Hypothalamus (tissue), 51 donors: ENCODE measurements at places on chromosomes 16 and 17.

- no peak for DNase-seq
Measured at GRCh38 chr17:28055546-28056275, 13.2 kb downstream of the NLK start.

- no peak for DNase-seq
Measured at GRCh38 chr16:11915114-11915643, 577 bp downstream of the GSPT1 start.

- DNase-seq = no peak
Measured at GRCh38 chr17:48262982-48263730, 155.6 kb downstream of the SNX11 start.

DNA sequence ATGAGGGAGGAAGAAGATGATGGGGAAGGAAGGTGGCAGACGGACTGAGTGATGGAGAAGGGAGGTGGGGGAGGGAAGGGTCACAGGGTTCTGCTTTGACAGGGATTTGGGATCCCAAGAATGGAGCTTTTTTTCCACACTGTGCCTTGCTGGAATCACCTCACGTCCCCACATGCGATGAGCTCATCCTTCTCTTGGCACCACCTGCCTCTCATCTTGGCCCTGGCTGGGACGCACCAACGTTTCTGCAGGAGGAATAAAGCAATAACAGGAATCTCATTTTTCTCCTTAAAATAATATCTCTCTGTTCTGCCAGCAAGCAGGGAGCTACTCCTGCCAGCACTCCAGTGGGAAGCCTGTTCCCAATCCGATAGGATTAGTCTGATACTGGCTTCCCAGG, 47.8 kb downstream of the MEOX1 start:
- DNase-seq = no peak

DNA sequence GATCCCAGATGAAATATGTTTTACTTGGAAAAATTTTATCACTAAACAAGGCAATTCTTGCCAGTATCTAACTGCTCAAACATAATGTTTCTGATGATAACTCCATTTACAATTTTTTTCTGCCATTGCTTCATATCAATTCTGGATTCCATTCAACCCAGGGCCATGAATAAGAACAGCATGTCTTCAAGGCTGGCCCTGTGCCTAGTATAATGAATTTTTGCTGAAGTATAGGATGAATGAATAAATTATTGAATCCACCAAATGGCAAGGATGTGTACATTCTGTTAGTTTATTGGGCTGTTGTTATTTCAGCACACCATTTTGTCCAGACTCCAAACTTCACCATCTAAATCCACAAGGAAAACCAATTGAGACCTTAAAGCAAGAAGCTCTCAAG, 414.7 kb downstream of the HS3ST3B1 start:
- no peak for DNase-seq

DNA sequence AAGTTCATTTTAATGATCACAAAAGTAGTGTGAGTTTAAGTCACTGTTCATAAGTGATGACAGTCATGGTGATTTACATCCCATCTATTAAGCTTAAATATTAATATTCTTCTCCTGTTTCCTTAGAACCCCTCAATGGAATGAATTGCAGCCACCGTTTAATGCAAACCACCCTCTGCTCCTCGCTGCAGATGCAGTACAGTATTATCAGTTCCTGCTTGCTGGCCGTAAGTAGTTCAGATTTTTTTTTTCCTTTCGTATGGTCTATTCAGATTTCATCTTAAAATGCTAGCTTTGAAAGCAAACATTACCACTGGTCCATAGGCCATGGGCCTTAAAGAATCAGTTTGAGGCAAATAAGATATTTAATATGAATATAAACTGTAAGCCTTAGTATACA, 359.0 kb upstream of the TBX2 start:
- no peak for DNase-seq

DNA sequence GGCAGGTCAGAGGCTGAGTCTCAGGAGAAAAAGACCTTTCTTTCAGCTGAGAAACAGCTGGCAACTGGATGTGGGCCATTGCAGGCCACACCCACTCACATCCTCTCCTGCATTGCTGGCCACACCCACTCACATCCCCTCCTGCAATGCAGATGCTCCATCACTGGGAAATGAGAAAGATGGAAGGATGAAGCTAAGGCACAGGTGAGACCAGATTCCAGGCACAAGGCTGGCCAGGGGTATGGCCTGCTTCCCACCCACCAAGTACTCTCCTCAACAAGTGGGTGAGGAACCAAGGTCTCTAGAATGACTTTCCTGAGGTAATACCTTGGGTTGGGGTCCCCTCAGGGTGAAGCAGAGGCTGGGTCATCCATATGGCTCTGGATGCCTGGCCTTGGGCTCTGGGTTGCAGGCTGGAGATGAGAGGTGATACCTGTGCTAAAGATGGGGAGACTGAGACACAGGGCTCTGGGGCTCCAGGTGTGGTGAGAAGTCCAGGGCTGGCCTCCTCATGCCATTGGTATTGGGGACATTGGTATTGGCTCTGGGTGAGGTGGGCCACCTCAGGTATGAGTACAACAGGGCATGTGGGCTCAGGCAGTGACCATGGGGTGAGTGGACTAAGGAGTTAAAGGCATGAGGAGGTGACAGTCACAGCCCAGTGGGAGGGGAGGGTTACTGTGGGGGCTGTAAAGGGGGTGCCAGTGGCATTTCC, 1726.8 kb downstream of the TP53TG3F start:
- DNase-seq = no peak

DNA sequence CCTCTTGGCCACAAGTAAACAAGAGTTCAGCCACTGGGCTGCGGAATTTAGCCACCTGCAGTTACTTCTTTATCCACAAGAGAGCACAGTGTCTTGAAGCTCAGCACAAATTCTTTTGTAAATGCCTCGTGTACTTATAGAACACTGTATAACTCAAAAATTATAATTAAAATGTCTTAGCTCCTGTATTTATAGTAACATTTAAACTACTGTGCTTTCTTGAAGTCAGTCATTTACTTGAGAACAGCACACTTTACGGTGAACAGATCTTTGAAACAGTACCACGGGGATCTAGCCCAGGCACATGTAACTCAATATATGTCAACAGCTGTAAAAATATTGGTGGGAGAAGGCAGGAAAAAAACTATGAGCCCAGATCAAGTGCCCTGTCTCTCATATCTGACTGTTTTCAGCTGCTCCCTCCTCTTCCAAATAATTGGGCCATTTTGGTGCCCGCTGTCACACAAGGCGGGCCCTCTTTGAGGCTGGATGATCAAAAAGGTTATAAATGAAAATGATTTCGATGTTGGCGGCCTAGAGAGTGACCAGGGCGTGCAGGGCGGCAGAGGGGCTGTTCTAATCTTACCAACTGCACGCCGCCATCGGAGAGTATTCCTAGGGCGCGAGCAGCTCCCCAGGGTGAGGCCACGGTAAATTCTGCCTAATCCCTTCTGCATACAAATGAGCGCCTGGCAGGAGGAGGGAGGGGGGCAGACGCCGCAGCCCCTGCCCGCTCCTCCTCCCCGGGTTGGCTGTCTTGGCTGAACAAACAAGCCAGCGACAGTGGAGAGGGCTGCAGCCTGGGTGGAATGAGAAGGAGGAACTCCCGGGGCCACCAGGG, 183.2 kb downstream of the C16orf78 start:
- peak; percentile 52 for DNase-seq

- no peak for DNase-seq
Measured at GRCh38 chr16:75761108-75761507, 34.8 kb upstream of the CPHXL start.

GRCh38 chr16:69443927-69444631, 19.7 kb downstream of the CYB5B start:
- DNase-seq = no peak

DNA sequence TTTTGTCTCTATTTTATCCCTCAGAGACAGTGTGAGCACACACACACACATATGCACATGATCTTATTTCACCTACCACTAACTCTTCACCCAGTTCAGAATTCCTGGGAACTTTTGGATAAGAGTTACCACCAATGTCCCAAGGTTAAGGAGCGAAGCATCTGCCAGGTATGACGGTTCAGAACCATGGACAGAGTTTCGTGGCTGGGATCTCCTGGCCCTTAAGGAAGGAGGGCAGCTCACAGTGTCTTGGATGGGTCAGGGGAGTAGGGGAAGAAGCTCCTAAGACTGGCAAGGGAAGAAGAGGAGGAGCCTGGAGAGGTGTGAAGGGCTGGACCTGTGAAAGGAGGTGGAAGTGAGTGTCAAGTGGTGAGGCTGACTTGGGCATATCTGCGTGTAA, 23.0 kb upstream of the TMEM132E start:
- DNase-seq = no peak

- DNase-seq = no peak
Measured at GRCh38 chr17:63278728-63279442, 167.2 kb downstream of the CYB561 start.

DNA sequence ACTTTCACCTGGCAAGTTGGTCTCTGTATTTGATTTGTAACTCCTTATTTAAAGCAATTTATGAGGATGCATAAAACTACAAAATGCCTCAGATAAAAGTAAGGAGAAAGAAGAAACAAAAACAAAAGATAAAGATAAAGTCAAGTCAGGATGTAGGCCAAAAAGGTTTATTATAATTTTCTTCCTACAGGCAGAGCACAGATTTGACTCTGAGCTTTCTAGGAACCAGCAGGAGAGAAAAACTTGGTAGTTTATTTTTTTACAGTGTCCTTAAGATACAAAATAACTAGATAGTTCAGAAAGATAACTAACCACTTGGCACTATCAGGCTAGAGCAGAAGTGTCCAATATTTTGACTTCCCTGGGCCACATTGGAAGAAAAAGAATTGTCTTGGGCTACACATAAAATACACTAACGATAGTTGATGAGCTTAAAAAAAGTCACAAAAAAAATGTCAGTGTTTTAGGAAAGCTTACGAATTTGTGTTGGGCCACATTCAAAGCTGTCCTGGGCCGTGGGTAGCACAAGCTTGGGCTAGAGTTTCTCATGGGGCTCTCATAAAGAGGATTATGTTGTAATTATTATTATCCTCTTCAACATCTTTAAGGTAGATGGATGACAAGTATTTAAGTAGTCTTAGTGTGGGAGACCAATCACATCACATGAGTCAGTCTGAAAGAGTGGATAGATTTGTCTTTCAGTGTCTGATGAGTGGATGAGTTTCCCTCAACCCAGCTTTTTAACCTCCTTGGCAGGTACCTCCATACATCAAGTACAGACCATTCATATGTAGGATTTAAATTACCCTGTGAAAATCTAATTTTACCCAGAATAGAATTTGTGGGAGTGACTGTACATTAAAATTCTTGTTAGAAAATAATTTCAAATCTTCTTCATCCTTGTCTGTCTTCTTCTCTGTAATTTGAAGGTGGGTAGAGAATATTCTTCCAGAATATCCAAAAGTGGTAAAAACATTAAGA, 17.0 kb downstream of the PAFAH1B1 start:
- DNase-seq = no peak

DNA sequence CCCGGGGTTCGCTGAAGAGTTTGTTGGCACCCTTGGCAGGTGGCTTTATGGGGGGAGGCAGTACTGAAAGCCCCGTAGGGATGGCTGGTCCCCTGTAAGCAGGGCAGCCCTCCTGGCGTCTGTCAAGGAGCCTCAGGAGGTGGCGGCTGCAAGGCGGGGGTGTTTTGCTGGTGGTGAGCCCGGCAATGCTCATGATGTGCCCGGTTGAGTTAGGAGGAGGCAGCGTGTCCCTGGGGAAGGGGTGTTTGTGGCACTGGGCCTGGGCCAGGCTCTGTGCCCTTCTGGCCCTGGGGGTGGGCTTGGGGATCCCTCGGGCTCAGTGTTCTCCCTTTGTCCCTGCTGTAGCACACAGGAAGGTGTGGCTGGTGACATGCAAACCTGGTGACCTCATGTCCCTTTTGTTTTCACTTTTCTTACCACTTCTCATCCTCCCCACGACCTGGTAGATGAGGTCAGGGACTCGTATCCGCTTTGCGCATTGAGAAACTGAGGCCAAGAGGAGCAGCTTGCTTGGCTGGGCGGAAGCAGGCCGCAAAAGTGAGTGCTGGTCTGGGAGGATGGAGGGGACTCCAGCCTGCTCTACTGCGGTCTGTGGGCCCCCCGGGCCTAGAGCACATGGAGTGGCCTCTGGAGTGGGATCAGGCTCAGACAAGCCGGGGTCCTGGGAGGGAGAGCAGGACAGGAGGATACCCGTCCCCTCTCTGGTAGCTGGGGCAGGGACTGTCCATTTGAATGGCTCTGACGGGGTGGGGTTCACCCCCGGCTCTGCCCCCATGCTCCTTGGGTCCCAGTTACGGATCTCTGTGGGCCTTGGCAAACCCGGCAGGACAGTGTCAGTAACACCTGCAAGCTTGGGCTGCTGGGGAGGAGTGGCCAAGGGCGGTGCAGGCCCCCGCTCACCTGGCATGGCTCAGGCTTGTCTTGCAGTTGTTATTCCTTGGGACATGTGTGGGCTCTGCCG, 2.2 kb downstream of the SNN start:
- no peak for DNase-seq

- no peak for DNase-seq
Measured at GRCh38 chr16:9378876-9379275, 287.4 kb downstream of the HAPSTR1 start.

GRCh38 chr17:10276436-10276835, 78.0 kb upstream of the GAS7 start:
- DNase-seq = no peak

DNA sequence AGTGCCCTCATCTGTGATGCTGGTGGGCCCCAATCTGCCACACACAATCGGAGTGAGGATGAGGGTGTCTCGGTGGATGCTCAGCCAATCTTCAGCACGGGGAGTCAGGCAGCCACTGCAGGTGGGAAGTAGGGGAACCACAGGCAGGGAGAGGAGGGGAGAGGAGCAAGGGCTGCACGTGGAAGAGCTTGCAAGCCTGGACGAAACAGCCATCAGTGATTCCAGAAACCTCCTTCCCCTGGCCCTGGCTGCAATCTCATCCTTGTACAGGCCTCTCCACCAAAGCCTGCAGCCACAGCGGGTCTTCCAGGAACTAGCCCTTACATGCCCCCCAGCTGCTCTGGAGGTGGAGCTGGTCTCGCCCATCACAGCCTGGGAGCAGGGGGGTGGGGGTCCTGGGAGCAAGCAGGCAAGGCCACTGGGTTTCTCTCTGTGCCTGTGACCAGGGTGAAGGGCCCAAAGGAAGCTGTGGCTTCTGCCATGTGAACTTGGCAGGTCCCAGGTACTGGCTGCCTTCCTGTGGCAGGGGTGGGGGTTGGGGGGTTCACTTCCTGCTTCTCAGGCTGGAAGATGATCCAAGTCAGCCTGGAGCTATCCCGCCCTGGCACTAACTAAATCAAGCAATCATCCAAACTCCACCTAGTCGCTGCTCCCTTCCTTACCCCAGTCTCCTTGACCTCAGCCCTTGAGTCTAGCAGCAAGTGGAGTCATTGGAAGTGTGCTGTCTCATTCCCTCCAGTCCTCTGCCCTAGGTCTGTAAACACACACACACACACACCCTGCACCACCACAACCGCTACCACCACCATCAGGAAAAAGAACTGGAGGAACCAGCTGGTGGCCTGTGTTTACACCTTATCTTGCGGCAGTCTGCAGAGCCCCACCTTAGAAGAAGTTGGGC, 29.4 kb upstream of the MLKL start:
- no peak for DNase-seq

DNA sequence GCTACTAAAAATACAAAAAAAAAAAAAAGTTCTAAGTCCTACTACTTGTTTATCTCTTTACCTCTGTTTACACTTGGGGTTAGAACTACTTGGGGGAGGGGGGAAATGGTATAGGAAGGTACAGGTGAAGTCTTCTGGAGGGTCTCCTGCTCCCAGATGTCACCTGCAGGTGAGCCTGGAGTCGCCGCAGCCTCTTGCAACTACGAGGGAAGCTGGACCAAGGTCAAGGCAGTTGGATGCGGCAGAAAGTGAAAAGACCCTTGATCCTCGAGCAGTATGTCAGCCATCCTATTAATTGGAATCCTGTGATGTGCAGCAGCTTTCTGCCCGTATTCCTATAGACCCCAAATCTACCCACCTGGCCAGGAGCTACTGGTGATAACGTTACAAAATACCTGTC, 33.0 kb downstream of the HAPSTR1 start:
- DNase-seq = no peak

GRCh38 chr17:33196883-33197282, 96.2 kb downstream of the ASIC2 start:
- DNase-seq = no peak
